Brain pericyte (primary cell): ENCODE measurements at places on chromosomes 7 and 10.

DNA sequence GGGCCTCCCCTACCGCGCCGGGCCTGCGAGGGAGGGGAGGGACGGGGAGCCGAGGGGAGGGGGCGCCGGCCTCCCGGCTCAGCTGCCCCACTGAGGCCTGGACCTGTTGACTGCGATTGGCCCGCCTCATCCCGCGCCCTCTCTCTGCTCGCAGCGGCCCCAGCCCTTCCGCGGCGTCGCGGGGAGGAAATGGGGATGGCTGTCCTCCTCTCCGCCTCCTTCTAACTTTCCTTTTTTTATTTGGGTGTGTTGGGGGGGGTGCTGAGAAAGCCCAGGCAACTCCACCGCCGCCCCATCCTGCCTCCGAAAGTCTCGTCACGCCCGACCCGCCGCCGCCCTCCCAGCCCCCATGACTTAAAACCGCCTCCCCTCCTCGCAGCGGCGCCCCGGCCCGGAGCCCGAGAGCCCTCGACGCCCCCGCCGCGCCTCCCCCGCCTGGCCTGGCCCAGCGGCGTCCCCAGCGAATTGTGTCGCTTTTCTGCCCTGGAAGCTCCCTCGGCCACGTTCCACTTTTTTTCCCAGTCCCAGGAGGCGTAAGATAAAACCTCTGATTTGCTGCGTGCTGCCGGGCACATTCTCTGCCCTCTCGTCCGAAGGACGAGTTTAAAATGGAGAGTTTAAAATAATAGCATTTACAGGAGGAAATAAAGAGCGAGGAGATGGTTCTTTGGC, 842 bp upstream of the SKIDA1 start:
- DNase-seq = no peak

GRCh38 chr10:29756451-29756850, 121.7 kb upstream of the SVIL start:
- DNase-seq = no peak

- DNase-seq = no peak
Measured at GRCh38 chr10:131810805-131811629, 89.8 kb upstream of the PPP2R2D start.

GRCh38 chr7:17498230-17498629, 199.8 kb downstream of the AHR start:
- DNase-seq = no peak

DNA sequence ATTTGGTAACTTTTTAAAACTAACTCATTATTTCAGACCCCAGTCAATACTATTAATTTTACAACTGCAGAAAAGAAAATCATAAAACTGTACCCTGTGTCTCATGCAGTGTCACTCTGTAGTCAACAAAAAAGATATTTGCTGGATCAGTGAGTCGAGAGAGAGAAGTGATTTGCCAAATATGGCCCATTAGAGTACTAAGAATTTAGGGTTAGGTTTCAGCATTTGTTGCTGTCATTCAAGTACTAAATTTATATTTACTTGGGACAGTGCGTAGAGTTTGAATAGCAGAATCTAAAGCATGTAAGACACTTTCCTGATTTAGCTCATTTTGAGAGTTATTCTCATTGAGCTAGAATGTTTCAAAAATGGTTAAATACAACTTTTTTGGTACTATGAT, 38.9 kb downstream of the CACNA2D1 start:
- no peak for DNase-seq
